ENCODE measurements at places on chromosomes 13 and 19. TPM values are rescaled to one million over a fixed set of nuclear protein-coding genes. Genes with fewer than 3 reads are reported as not detected.

Gene CCDC8
- total RNA-seq, result not detected

Gene CCNA1
- 0.47 TPM for total RNA-seq

Gene ZNF724
- total RNA-seq, result 16.1 TPM

Gene PCDH20
- not detected for total RNA-seq

Gene WTIP
- total RNA-seq, result 1.2 TPM

Gene ZNF83
- 53.5 TPM for total RNA-seq

Gene UBE2S
- 353 TPM for total RNA-seq

Gene DAPK3
- 44.9 TPM for total RNA-seq

Gene ZNF534
- not detected for total RNA-seq

Gene MCF2L
- total RNA-seq, result 1.0 TPM

DNA sequence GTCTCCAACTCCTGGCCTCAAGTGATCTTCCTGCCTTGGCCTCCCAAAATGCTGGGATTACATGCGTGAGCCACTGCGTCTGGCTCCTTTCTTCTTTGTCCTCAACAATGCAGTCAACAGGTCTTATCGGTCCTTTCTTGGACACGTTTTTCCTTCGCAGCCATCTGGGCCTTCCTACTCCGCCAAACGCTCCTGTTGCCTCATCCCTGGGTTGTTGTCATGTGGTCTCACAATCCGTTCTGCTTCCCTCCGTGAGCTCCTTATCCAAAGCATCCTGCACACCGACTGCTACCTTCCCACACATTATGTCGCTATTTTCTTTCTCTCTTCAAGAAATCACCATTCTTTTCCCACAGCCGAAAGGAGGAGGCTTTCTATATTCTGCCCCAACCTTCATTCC, 306.8 kb downstream of the DCLK1 start:
- H3K36me3 ChIP-seq, result no peaks in the 10 kb centered on the region
- H3K27ac ChIP-seq, result no peak overlapping the region
- DNase-seq, result no peak
- H3K4me3 ChIP-seq, result no peak overlapping the region
- no peaks in the 10 kb centered on the region for H3K27me3 ChIP-seq

- no peak for DNase-seq
- H3K27ac ChIP-seq, result no peak overlapping the region
- H3K27me3 ChIP-seq, result no peaks in the 10 kb centered on the region
- peaks cover 37% of the 10 kb centered on the region for H3K36me3 ChIP-seq
Measured at GRCh38 chr13:45527699-45528462, 63.1 kb downstream of the COG3 start.

GRCh38 chr13:51154029-51154555, 43.0 kb upstream of the C13orf42 start:
- H3K4me3 ChIP-seq, result no peak overlapping the region
- no peaks in the 10 kb centered on the region for H3K4me1 ChIP-seq
- H3K36me3 ChIP-seq, result no peaks in the 10 kb centered on the region
- H3K27ac ChIP-seq, result no peak overlapping the region
- H3K27me3 ChIP-seq, result peaks cover 12% of the 10 kb centered on the region

GRCh38 chr13:109537584-109537983, 248.8 kb downstream of the IRS2 start:
- no peaks in the 10 kb centered on the region for H3K4me1 ChIP-seq
- no peak for DNase-seq
- H3K4me3 ChIP-seq, result no peak overlapping the region

- no peaks in the 10 kb centered on the region for H3K27me3 ChIP-seq
- no peak overlapping the region for H3K4me3 ChIP-seq
- no peak for DNase-seq
Measured at GRCh38 chr19:52660981-52661380, 22.8 kb upstream of the ZNF83 start.

- H3K36me3 ChIP-seq, result peaks cover 26% of the 10 kb centered on the region
- no peak for DNase-seq
- no peak overlapping the region for H3K4me3 ChIP-seq
- no peaks in the 10 kb centered on the region for H3K27me3 ChIP-seq
Measured at GRCh38 chr13:73938372-73939070, 195.7 kb downstream of the KLF12 start.

- peaks cover 2% of the 10 kb centered on the region for H3K27me3 ChIP-seq
- DNase-seq, result no peak
Measured at GRCh38 chr19:18049385-18049784, 37.3 kb downstream of the IL12RB1 start.

DNA sequence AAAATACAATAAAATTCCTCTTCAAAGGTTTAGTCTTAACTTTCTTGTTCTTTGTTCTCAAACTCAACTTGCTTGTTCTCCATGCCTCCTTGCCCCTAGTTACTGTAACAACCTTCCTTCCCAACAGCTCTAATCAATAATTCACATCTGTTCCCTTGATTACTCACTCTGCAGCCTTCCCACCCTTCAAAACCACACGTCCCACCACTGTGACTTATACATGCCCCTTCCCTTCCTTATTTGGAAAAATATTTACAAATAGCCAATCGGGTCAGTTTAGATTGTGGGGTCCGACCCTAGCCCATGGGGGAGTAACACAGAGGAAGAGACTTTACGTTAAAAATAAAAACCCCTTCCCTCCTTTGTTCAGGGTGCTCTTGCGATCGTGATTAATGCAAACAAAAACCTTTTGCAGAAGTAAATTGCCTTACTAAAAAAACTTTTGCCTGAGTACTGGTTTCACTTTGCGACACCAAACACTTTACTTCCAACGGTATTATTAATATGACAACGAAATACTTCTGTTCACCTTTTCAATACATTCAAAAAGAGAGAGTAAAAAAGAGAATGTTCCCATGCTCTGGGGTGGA, 512 bp upstream of the ZNF93 start:
- peak; percentile 33 for DNase-seq
- H3K36me3 ChIP-seq, result peaks cover 76% of the 10 kb centered on the region
- peak overlapping the region; percentile 98 for H3K27ac ChIP-seq
- peaks cover 36% of the 10 kb centered on the region for H3K4me1 ChIP-seq
- H3K4me3 ChIP-seq, result peak overlapping the region; percentile 97

DNA sequence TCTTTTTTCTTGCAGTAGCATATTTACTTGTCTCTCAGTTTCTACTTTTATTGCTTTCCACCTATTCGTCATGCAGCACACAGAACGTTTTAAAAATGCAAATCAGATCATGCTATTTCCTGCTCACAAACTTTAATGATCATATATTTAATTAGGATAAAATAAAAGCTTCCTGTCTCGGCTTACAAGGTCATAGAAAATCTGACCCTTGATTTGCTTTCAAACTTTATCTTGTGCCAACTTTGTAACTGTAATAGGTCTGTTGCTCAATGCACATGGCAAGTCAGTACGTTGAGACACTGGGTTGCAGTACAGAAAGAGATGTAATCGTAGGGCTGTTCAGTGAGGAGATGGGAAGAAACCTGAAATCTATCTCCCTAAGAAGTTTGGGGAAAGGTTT, 95.6 kb upstream of the CSNK1A1L start:
- H3K27me3 ChIP-seq, result no peaks in the 10 kb centered on the region
- H3K36me3 ChIP-seq, result no peaks in the 10 kb centered on the region
- H3K4me3 ChIP-seq, result no peak overlapping the region
- H3K4me1 ChIP-seq, result no peaks in the 10 kb centered on the region

DNA sequence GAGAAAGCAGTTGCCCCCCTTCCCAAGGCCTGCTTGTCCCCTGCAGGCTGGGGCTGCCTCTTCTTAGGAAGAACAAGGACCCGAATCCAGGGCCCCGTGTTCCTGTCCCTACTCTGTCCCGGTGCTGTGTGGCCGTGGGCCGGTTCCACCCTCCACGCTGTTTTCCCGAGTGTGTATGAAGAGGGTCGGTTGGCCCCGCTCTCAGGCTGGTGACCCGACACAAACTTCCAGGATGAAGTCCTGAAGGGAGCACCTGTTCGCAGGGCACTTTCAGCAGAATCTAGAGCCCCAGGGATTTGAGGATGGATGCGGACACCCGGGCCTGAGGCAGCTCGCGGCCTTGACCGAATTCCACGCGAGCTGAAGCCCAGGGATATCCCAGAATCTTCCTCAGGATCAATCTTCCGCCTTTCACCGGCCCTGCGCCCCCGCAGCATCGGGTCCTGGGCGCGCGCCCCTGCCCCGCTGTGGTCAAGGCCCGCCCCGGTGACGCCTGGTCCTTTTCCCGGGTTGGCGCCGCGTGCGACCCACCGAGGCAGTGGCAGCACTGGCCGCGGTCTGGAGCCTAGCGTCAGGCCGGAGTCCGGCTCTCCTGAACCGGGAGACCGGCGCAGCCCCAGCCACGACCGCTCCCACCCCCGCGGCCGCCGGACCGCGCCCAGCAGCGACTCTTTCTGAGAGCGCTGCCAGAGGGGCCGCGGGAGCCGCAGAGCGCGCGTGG, 528 bp upstream of the CHST8 start:
- H3K27ac ChIP-seq, result no peak overlapping the region
- H3K4me3 ChIP-seq, result no peak overlapping the region
- no peaks in the 10 kb centered on the region for H3K4me1 ChIP-seq
- H3K27me3 ChIP-seq, result peaks cover 39% of the 10 kb centered on the region
- no peaks in the 10 kb centered on the region for H3K36me3 ChIP-seq

- peaks cover 23% of the 10 kb centered on the region for H3K36me3 ChIP-seq
- H3K27me3 ChIP-seq, result no peaks in the 10 kb centered on the region
- H3K4me1 ChIP-seq, result peaks cover 3% of the 10 kb centered on the region
- no peak for DNase-seq
Measured at GRCh38 chr13:49550942-49551644, 34.3 kb downstream of the RCBTB1 start.

GRCh38 chr19:21328406-21328805, 804 bp downstream of the ZNF708 start:
- peak overlapping the region; percentile 99 for H3K27ac ChIP-seq
- peaks cover 30% of the 10 kb centered on the region for H3K4me1 ChIP-seq
- no peaks in the 10 kb centered on the region for H3K27me3 ChIP-seq
- DNase-seq, result no peak
- peaks cover 55% of the 10 kb centered on the region for H3K36me3 ChIP-seq

DNA sequence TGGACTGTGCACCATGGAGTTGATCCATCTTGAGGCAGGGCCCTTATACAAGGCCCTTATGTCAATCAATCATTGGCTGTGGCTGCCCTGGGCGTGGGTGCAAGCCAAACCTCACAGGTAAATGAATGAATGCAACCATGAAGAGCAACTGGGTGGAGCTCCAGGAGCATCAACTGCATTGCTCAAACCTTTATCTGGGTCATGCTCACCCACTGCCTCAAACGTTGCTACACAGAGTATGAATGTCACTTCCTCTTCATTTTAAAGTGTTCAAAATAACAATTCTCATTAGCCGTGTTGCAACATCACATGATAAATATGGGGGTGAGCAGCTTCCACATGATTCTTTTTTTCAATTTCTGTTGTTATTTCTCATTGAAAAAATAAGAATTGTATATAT, 6.4 kb upstream of the ZNF333 start:
- no peaks in the 10 kb centered on the region for H3K36me3 ChIP-seq
- peaks cover 3% of the 10 kb centered on the region for H3K27me3 ChIP-seq
- no peak overlapping the region for H3K27ac ChIP-seq
- peaks cover under 1% of the 10 kb centered on the region for H3K4me1 ChIP-seq
- no peak overlapping the region for H3K4me3 ChIP-seq

GRCh38 chr13:77235456-77236022, 91.4 kb downstream of the MYCBP2 start:
- no peak overlapping the region for H3K27ac ChIP-seq
- H3K27me3 ChIP-seq, result no peaks in the 10 kb centered on the region
- H3K4me3 ChIP-seq, result no peak overlapping the region
- H3K36me3 ChIP-seq, result peaks cover 23% of the 10 kb centered on the region
- no peak for DNase-seq
- H3K4me1 ChIP-seq, result peaks cover 8% of the 10 kb centered on the region

GRCh38 chr19:49973987-49974386, 13.0 kb upstream of the SIGLEC11 start:
- H3K27me3 ChIP-seq, result peaks cover 2% of the 10 kb centered on the region
- DNase-seq, result no peak
- no peak overlapping the region for H3K4me3 ChIP-seq
- peaks cover 4% of the 10 kb centered on the region for H3K36me3 ChIP-seq

DNA sequence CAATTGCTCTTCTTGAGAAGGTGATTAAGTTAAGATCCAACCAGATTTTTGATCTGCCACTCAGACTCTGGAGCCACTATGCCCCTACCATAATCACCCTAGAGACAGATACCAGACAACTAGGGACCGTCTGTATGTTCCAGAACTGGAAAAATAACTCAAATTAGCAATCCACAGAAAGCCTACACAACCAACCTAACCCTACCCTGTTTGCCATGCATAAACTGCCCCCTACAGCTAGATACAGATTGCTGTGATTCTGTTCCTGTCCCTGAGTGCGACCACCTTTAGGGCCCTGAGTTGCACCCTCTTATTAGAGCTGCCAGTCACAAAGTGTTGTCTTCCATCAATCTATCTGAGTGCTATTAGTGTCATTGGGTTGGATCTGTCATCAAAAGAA, 929.8 kb upstream of the SLITRK1 start:
- H3K27ac ChIP-seq, result no peak overlapping the region
- H3K27me3 ChIP-seq, result no peaks in the 10 kb centered on the region
- no peak overlapping the region for H3K4me3 ChIP-seq
- no peaks in the 10 kb centered on the region for H3K36me3 ChIP-seq
- H3K4me1 ChIP-seq, result no peaks in the 10 kb centered on the region

DNA sequence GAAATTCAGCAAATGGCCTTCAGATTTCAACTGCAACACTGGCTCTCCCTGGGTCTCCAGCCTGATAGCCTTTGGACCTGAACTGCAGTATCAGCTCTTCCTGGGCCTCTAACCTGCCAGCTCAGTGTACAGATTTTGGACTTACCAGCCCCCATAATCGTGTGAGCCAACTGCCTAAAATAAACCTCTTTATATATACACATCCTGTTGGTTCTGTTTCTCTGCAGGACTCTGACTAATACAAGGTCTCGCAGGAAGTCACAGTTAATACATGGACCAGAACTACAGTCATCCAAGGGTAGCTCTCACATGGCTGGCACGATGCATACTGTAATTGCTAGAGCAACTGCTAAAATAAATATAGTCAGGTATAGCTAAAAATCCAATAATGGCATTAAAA, 85.1 kb downstream of the KATNAL1 start:
- peaks cover 61% of the 10 kb centered on the region for H3K36me3 ChIP-seq
- H3K4me3 ChIP-seq, result no peak overlapping the region
- no peaks in the 10 kb centered on the region for H3K4me1 ChIP-seq

GRCh38 chr13:35927567-35928021, 203.6 kb downstream of the DCLK1 start:
- H3K4me1 ChIP-seq, result no peaks in the 10 kb centered on the region
- no peak for DNase-seq
- no peak overlapping the region for H3K27ac ChIP-seq
- H3K36me3 ChIP-seq, result no peaks in the 10 kb centered on the region
- no peaks in the 10 kb centered on the region for H3K27me3 ChIP-seq

GRCh38 chr13:46334035-46334822, 52.8 kb downstream of the RUBCNL start:
- H3K4me3 ChIP-seq, result no peak overlapping the region
- H3K36me3 ChIP-seq, result no peaks in the 10 kb centered on the region
- DNase-seq, result peak; percentile 17
- H3K4me1 ChIP-seq, result peaks cover 34% of the 10 kb centered on the region
- peaks cover 3% of the 10 kb centered on the region for H3K27me3 ChIP-seq

GRCh38 chr13:32267836-32268439, 47.2 kb downstream of the ZAR1L start:
- H3K4me3 ChIP-seq, result no peak overlapping the region
- no peak overlapping the region for H3K27ac ChIP-seq
- DNase-seq, result peak; percentile 65
- no peaks in the 10 kb centered on the region for H3K27me3 ChIP-seq

Measured in activated CD8-positive, alpha-beta T cell treated with anti-CD3 and anti-CD28 coated beads, Interleukin-2, amount 10 ng/mL, durations not matched to agents 7 days and 5 days (primary cell).